ENCODE measurements at places on chromosomes 16 and 17.

- DNase-seq = no peak
Observed at GRCh38 chr17:79192503-79193351, 118.1 kb downstream of the ENGASE start.

- DNase-seq = no peak
Observed at GRCh38 chr17:63785556-63785955, 11.6 kb downstream of the DDX42 start.

GRCh38 chr17:72386619-72387237, 265.9 kb downstream of the SOX9 start:
- DNase-seq = no peak

GRCh38 chr16:84924331-84925091, 86.8 kb downstream of the ZDHHC7 start:
- no peak for DNase-seq

- DNase-seq = no peak
Observed at GRCh38 chr17:26809033-26809432, 484.9 kb upstream of the WSB1 start.

GRCh38 chr16:89334050-89334449, 116.5 kb downstream of the ZNF778 start:
- no peak for DNase-seq

- DNase-seq = no peak
Observed at GRCh38 chr16:85553436-85554113, 59.5 kb upstream of the GSE1 start.

DNA sequence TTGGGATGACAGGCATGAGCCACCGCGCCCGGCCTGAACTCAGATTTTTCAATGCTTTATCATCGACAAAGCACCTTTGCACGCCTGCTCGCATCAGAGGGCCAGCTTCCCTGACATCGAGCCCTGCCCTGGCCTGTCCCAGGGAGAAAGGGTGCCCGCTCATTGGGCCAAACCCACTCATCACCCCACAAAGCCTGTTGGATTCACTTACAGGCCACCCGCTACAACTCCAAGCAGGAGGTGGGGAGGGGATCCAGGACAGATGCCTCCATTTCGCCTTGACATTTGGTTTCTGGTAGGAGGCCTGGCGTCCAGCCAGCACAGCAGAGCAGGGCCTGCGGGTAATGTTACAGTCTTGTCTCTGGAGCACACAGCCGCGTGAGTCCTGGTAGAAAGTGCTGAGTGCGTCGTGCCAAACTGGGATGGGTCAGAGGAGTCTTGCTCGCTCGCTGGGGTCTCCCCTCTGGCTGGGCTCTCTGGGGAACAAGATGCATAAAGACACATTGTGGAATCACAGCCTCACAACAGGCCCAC, 19.8 kb downstream of the SMTNL2 start:
- peak; percentile 20 for DNase-seq

DNA sequence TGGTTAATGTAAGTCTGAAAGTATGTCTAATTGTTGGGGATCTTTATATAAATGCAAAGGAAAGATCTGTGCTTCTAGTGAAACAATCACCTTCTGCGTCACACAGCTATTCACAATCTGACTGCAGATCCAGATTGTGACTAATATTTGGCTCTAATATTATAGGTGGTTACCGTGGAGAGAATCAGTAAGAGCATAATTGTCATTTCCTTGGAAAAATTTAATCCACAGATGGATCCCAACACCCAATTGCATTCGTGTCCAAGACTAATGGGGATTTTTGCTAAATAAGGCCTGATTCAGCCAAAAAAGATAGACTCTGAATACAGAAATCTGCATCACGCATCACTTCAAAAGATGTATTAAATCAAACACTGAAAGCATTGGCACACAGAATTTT, 2.7 kb upstream of the KCNJ2 start:
- no peak for DNase-seq

DNA sequence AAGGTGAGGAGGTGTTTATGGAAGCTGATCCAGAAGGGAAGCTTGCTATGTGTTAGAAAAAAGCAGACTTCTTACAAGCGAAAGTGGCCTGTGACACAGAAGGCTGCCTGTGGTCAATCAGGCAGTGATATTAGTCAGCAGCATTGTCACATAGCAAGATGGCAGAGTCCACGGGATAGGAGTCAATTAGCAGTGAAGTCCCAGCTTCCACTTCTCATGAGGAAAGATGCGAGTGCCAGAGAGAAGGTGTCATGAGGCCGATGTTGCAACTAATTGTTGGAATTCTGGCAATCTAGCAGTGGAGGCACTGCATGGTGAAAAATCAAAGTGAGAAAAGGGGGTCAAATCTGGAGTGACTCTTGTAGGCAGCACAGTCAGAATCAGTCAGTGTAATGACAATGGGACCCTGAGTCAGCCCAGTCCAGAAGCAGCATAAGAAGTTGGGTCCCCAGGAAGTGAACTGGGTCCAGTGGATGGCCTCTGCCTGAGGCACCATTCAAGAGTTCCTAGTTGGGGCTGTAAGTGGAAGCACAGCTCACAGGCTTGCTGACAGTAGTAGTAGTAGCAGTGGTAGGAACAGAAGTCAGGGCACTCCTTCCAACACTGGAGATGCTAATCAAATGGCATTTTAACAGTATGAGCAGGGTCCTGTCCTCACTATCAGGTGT, 85.1 kb downstream of the TNFRSF13B start:
- DNase-seq = no peak

DNA sequence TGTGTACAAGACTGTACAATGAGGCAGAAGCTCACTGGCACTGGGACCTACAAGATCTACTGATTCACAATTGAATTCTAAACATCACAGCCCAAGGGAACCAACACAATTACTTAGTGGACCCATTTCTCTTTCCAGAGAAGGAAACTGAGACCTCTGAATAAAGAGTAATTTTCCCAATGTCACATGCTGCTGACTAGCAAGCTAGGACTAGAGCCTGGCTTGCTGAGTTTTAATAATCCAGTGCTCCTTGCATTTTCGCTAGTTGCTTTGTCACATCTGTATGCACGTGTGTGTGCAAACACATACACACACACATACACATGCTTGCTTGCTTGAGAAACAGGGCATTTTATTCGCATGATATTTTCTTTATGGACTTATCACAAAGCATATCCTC, 3.9 kb upstream of the LPO start:
- DNase-seq = no peak

- no peak for DNase-seq
Observed at GRCh38 chr16:84044118-84044488, 1.5 kb upstream of the SLC38A8 start.

DNA sequence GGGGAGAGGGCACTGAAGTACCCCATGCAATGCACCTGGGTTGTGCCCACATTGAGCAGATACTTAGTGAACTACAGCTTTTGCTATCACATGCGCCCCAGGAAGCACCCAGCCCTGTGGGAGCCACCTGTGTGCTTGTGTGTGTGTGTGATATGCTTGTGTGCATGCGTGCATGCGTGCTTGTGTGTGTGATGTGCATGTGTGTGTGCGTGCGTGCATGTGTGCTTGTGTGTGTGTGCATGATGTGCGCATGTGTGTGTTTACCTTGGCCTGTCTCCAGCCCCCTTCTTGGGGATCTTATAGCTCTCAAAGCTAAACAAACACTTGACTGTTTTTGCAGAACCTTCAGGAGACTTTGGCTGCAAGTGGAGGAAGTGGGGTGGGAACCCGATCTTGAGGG, 841 bp downstream of the C16orf89 start:
- no peak for DNase-seq

- DNase-seq = no peak
Observed at GRCh38 chr16:17265154-17265553, 205.6 kb downstream of the XYLT1 start.

DNA sequence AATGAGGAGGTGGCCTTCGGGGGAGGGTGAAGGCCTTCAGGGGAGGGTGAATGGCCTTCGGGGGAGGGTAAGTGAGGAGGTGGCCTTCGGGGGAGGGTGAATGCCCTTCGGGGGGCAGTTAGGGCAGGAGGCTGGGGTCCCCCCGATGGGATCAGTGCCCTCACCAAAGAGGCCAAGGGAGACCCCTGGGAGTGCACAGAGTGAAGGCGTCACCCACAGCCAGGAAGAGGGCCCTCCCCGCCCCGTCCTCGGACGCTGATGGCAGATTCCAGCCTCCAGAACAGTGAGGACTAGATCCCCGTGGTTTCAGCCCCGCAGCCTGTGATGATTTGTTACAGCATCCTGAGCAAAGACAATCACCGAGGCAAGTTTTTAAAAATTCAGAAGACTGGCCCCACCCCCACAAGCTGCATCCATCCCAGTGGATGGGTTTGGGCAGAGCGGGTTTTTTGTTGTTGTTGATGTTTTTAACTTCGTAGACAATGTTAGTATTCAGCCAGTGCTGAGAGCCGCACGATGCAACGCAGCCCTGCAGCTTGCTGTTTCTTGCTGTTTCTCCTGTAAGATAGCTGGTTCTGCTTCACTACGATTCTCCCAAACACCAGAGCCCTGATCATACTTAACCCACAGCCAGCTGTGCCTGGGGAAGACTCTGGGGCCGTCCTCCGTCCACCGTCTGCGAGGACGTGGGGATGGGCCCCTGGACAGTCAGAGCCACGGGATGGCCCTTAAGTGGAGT, 40.7 kb upstream of the CBFA2T3 start:
- DNase-seq = no peak

DNA sequence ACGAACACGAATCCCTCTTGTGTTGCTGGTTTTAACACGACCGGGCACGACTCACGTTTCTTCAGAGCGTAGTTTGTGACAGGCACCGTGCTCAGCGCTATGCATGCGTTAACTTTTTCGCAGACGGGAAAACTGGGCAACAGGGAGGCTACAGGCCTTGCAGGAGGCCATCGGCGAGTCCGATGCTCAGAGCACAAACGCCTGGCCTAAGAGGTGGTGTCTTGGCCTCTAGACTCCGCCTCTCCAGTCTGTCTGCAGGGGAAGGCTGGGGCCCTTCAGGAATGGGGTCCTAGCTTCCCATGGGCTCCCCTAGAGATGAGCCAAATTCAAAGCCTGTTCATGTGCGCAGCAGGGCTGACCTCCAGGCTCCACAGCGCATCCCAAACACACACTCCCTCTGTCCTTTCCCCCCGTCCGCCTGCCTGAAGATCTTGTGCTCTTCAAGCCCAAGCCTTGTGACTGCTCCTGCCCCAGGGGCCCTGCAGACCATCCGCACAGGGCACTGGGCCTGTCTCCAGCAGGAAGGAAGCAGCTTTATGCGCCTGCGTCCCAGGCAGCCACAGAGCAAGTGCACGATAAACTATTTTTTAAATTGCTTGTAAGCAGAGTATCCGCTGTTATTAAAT, 3.1 kb downstream of the CLCN7 start:
- no peak for DNase-seq

GRCh38 chr17:53150101-53150698, 672.5 kb upstream of the KIF2B start:
- peak; percentile 22 for DNase-seq

DNA sequence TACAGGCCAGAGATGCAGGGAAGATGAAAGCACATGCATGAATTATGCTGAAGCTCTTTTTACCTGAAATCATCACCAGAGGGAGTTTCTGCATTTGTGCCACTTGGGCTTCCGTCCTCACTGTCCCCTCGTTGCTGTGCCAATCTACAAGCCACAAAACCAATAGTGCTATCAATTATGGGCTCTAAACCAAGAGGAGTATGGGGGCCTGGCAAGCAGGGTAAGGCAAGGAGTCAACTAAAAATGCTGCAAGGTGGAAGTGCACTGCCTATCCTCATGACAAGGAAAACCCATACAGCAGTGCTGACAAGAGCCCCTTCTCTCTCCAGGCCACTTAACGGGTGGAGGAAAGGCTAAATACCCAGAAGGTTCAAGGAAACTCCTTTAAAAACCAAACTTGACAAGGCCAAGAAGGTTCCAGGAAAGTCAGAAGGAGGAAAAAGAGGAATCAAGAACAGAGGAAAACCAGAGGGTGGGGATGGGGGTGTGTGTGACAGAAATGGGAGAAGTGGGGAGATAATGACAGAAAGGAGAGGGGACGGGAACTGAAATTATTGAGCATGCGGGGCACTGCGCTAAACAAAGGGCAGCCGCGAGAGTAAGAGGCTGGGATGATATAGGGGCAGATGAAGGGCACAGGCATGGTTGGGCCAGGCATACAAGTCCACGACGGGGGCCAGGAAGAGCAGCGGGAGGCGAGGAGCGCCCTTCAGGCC, 674 bp downstream of the C17orf75 start:
- DNase-seq = no peak

DNA sequence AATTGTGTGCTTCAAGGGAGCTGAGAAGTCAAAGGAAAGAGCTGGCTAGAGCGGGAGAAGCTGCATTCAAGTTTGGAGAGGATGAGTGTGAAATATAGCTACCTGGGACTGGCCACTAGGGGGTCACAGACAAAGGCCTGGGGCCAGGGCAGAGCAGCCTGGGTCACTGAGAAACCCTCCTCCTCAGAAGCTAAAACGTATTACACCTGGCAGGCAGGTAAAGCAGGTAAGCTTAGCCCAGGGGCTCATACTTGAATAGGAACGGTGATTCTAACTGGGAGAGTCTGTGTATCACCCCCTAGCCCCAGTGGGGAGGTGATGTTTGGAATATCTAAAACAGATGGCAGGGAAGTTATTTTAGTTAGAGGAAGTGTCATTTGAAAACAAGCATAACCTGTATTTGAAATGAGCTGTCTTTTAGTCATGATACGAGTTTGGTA, 6.8 kb downstream of the KRT37 start:
- DNase-seq = no peak

DNA sequence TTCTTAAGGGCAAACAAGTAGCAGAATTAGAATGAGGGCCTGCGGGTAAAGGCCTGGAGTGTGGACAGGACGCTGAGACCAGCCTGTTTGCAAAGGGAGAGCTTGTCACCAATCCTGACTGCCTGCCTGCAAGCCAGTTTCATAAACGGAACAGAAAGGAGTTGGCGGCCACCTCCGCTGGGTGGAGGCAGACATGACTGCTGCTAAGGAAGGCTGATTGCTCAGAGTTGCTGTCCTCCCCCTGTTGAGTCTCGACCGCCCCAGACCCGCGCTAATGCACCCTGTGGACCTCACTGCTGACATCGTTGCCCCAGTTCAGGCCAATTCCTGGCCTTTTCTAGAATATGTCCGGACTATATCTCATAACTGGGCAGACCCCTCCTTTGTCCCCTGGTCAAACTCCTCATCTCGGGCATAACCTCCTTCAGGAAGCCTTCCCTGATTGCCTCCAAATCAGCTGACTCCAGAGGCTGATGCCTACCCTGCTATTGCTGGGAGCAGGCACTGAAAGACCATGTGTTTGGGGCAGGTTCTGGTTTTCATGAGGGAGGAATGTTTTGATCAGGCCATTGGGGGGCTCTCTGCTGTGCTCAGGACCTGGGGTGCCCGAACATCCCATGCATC, 153.0 kb upstream of the CIBAR2 start:
- no peak for DNase-seq

DNA sequence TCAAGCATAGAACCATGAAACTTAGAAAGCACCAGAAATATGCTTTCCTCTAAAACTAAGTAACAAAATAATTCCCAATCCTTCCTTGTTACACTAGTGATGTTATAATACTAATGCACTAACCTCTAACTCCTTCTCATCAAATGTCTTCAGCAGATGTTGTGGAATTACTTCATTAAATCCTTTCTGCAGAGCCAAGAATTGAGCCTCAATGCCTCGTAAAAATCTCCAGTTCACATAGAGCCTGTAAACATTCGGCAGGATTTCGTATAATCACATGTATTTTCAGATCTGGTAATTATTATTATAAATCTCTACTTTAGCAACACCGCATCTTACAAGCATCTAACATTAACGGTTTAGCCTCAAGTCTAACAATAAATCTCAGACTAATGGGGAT, 44.7 kb downstream of the CEP95 start:
- no peak for DNase-seq

GRCh38 chr16:11396241-11397048, 51.2 kb downstream of the RMI2 start:
- DNase-seq = no peak

Measured in NCI-H2081 treated with DMSO at 0.1 percent for 48 hours (cell line).